ENCODE measurements at places on chromosomes 5 and 9.

DNA sequence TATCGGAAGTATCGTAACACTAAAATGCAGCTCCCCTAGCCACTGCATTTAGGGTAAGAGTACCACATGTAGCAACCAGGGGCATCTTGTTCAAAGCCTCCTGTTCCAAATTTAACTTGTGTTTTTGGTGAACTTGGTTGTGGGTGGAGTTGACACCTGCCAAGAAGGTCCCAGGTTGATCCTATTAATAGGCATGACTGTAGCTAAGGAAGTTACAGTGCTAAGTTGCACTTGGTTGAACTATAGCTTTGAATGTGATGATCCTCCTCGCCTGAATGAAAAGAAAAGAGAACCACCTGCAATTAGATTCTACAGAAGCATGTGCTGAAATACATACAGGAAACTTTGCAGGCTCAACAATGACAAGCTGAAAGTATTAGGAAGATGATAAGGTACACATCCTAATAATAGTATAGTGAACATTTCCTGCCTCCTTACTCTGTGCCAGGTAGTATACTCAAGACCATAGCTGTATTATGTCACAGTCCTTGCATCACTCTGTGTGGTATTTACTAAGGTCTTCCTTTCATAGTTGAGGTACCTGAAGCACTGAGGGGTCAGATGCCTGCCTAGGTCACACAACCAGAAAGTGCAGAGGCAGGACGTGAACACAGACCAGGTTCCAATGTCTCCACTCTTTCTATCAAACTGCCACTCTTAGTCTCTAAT lies 64.5 kb upstream of the PIP5K1B start:
- no peak for DNase-seq

- no peak for DNase-seq
Observed at GRCh38 chr5:54207566-54207965, 102.8 kb downstream of the ARL15 start.

DNA sequence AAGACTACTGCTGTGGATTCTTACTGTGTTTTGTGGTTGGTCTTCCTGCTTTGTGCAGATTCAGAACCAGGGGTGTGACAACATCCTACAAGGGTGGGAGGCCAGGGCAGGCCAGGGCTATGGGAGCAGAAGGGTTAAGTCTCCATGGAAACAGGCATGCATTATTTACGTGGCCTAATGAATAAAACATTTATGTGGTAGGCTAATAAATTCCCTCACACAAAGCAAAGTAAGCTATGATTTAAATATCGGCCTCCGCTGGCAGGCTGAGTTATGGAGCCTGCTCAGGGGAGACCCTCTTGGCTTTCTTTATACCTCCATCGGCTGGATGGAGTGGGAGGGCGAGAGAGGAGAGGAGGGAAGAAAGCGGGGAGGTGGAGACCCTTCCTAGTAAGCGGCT lies 230.3 kb upstream of the MVB12B start:
- no peak for DNase-seq

DNA sequence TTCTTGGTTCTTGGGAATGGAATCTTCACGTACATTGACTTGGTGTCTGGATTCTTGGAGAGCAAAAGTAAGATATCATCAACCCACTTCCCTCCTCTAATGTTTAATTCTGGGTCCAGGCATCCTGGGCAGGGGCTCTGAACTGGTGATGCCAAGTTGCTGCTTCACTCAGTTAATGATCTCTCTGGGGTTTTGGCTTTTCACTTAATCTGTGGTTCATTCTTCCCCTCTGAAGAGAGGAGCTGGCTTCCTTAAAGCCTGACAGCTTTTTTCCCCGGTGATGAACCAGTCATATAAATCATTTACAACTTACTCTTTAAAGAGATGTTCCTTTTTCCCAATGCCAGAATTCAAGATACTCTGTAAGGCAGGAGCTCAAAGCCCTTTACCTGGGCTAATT lies 65.9 kb downstream of the ARHGAP26 start:
- DNase-seq = no peak

DNA sequence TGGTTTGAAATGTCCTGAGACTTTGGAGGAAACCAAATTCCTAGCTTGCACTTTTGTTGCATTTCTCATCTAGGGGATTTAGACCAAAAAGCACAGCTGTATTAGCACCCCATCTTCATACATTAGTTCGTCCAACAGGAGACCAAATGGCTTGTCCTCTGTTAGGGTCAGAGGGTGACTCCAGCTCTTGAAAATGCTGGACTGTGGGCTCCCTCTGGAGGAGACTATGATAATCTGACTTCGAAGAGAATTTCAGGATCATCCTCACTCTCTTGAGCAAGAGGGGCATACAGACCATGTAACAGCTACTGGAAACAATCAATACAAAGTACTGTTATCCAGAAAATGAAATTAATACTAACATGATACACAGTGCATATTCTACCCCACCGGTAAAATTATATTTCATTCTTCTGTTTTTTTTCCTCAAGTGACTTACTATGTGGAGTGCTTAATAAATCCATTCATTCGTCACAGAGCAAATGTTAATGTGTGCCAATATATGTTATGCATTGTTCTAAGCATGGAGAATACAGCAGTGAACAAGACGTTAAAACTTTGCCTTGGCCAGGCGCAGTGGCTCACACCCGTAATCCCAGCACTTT lies 63.7 kb upstream of the PPP2CA start:
- DNase-seq = peak; percentile 29

DNA sequence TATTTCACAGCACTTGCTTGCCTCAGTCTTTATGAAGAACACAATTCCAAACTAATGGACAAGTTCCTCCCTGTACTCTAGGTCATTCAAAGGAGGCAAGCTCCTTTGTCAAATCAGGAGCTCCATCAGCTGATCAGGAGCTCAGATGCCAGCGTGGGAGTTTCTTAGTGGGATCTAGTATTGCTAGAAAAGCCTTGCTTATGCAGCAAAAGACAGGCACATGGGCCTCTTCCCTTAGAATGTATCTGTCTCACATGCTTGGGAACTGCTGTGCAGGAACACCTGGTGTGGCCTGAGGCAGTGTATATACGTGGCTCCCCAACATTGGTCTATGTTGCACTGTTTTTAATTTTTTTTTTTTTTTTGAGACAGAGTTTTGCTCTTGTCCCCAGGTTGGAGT lies 21.4 kb upstream of the HAVCR1 start:
- DNase-seq = no peak

Measured in activated CD4-positive, alpha-beta T cell treated with anti-CD3 and anti-CD28 coated beads, Interleukin-2, amount 50 U/mL, for 1 hour (primary cell).